ENCODE measurements at places on chromosomes 2 and 18. TPM values are rescaled to one million over a fixed set of nuclear protein-coding genes. Genes with fewer than 3 reads are reported as not detected.

DNA sequence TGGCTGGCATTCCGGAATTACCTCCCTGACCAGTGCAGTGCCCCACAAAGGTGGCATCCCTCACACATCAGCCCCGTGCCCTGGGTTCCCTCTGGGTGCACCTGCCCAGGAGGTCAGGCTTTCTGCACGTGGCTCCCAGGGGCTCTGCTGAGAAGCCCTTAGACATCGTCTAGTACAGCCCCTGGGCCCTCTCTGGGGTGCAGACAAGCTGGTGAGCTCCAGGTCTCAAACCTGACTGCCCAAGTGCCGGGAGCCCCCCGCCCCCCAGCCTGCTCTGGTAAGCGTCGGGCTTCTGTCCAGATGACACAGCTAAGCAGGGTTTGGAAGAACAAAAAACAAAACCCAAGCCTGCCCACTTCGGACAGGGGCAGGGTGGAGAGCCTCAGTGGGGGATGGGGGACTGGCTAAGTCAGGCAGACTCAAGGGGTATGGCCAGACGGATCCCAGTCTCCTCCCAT is 20.2 kb downstream of the TWIST2 start:
- H3K27me3 ChIP-seq: no peaks in the 10 kb centered on the region
- H3K4me1 ChIP-seq: peaks cover 3% of the 10 kb centered on the region
- no peak for DNase-seq
- no peaks in the 10 kb centered on the region for H3K36me3 ChIP-seq

DNA sequence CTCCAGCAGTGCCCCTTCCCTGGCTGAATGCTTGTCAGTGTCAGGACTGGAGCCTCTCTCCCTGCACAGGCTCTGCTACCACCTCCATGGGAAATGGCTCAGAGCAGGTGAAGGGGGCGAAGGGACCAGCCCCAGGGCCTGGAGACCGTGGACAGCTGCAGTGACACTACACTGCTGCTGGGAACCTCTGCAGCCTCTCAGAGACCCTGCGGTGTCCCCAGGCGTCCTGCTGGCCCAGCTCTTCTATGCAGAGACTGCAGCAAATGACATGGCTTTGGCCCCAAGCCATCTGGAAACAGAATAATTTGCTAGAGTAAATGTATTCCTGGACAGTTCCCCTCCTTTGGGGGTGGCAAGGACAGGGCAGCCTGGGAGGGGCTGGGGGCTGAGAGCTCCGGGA is 53.2 kb downstream of the CIB4 start:
- no peak overlapping the region for H3K4me3 ChIP-seq
- H3K27ac ChIP-seq: no peak overlapping the region
- H3K27me3 ChIP-seq: peaks cover 11% of the 10 kb centered on the region
- H3K36me3 ChIP-seq: no peaks in the 10 kb centered on the region
- DNase-seq: no peak
- H3K4me1 ChIP-seq: no peaks in the 10 kb centered on the region

- H3K36me3 ChIP-seq: no peaks in the 10 kb centered on the region
- no peak overlapping the region for H3K4me3 ChIP-seq
- H3K4me1 ChIP-seq: peaks cover 7% of the 10 kb centered on the region
- DNase-seq: no peak
These were observed 24.4 kb upstream of the FAM117B start for GRCh38 chr2:202610380-202610779.

Gene SYT4
- total RNA-seq: not detected

Gene RAD51AP2
- not detected for total RNA-seq

DNA sequence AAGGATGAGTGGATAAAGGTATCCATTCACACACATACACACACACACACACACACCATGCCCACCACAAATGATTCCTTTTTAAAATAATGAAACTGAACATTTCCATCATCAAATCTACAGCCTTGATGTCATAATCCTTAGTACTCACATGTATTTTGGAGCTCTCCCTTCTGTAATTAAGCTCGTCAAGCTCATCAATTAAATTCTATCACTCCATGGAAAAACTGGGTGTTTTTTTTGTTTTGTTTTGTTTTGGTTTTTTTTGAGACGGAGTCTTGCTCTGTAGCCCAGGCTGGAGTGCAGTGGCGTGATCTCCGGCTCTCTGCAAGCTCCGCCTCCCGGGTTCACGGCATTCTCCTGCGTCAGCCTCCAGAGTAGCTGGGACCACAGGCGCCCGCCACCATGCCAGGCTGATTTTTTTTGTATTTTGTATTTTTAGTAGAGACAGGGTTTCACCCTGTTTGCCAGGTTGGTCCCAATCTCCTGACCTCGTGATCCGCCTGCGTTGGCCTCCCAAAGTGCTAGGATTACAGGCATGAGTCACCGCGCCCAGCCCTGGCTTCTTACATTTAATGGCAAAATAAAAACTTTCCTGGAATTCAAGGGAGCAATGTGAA is 78.6 kb upstream of the RGPD4 start:
- no peak for DNase-seq
- no peaks in the 10 kb centered on the region for H3K36me3 ChIP-seq
- H3K4me1 ChIP-seq: no peaks in the 10 kb centered on the region
- no peak overlapping the region for H3K27ac ChIP-seq
- H3K4me3 ChIP-seq: no peak overlapping the region
- H3K27me3 ChIP-seq: no peaks in the 10 kb centered on the region

Gene ANKRD29
- total RNA-seq: not detected

DNA sequence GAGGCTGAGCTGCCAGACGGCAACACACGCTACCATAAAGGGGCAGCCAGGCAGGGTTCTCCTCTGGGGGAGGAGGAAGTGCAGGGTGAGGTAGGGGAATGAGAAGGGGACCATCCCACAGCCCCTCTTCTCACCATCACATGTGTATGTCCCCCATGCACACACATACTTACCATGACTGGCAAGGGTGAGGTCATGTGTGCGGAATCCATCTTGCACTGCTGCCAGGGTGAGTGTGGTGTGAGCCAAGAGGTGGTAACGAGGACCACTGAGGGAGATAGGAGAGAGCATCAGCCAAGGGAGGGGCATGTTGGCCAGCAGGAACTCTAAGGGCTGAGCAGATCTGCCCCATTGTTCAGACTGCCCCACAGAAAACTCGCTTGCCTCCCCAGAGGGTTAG is 7.1 kb downstream of the WDR54 start:
- no peaks in the 10 kb centered on the region for H3K27me3 ChIP-seq
- no peak overlapping the region for H3K27ac ChIP-seq
- DNase-seq: no peak
- H3K4me3 ChIP-seq: no peak overlapping the region
- H3K36me3 ChIP-seq: peaks cover 19% of the 10 kb centered on the region
- H3K4me1 ChIP-seq: no peaks in the 10 kb centered on the region

DNA sequence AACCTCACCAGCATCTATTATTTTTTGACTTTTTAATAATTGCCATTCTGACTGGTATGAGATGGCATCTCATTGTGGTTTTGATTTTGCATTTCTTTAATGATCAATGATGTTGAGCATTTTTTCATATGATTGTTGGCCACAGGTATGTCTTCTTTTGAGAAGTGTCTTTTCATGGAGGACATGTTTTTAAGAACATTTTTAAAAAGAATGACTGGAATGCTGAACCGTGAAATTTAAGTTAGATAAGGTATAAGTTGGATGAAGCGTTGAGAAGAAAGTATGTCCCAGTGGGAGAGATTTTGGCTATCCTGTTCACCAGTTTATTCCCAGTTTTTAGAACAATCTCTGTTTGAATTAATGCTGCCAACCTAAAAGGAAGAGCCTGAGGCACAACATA is 365.9 kb downstream of the CELF4 start:
- no peak overlapping the region for H3K27ac ChIP-seq
- no peak for DNase-seq
- no peaks in the 10 kb centered on the region for H3K36me3 ChIP-seq
- no peaks in the 10 kb centered on the region for H3K27me3 ChIP-seq
- no peaks in the 10 kb centered on the region for H3K4me1 ChIP-seq

DNA sequence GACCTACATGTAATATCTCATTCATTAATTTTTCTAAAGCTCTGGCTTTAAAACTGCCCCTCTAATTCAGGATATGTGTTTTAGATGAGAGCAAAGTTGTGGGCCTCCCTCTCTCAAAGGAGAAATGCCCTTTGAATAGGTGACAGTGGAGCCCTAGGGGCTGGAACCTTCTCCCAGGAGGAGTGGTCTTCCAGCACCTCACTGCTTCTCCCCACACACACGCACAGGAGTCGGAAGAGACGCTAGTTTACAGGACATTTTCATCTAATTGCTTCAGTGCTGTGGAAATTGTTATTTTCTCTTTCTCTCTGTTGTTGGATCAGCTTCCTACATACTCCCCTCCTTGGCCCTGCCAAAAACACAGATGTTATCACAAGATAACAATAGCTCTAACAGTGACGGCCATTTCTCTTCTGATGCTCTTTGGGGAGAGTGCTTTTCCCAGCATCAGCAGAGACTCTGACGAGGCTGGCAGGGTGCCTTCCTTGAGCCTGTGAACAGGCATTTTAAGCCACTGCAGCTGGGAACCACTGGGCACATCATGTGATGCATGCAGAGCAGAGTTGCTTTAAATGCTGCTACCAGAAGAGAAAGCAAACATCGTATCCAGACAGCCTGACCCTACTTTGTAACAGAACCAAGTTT is 209.4 kb upstream of the SP5 start:
- peaks cover 17% of the 10 kb centered on the region for H3K27me3 ChIP-seq
- H3K36me3 ChIP-seq: no peaks in the 10 kb centered on the region
- peaks cover 23% of the 10 kb centered on the region for H3K4me1 ChIP-seq
- no peak overlapping the region for H3K4me3 ChIP-seq
- H3K27ac ChIP-seq: peak overlapping the region; percentile 40

Gene AP1S3
- 17.4 TPM for total RNA-seq

GRCh38 chr18:72181241-72181764 is 362.8 kb downstream of the CBLN2 start:
- H3K27me3 ChIP-seq: no peaks in the 10 kb centered on the region
- H3K36me3 ChIP-seq: no peaks in the 10 kb centered on the region
- peaks cover 3% of the 10 kb centered on the region for H3K4me1 ChIP-seq

Gene SERPINB13
- total RNA-seq: not detected

Gene TRAPPC12
- 91.7 TPM for total RNA-seq

- DNase-seq: peak; percentile 49
- peaks cover 9% of the 10 kb centered on the region for H3K4me1 ChIP-seq
- H3K27me3 ChIP-seq: peaks cover 7% of the 10 kb centered on the region
- no peak overlapping the region for H3K27ac ChIP-seq
These were observed 11.4 kb upstream of the TMEM18 start for GRCh38 chr2:688504-689076.

GRCh38 chr2:130845505-130846085 is 8.9 kb downstream of the ARHGEF4 start:
- H3K27me3 ChIP-seq: peaks cover 3% of the 10 kb centered on the region
- DNase-seq: no peak
- H3K27ac ChIP-seq: no peak overlapping the region
- no peaks in the 10 kb centered on the region for H3K36me3 ChIP-seq
- no peak overlapping the region for H3K4me3 ChIP-seq

GRCh38 chr2:106178716-106179115 is 15.4 kb downstream of the UXS1 start:
- H3K4me3 ChIP-seq: no peak overlapping the region
- H3K27ac ChIP-seq: no peak overlapping the region

Gene SLC4A1AP
- 27.1 TPM for total RNA-seq

Gene CHRNA1
- not detected for total RNA-seq

DNA sequence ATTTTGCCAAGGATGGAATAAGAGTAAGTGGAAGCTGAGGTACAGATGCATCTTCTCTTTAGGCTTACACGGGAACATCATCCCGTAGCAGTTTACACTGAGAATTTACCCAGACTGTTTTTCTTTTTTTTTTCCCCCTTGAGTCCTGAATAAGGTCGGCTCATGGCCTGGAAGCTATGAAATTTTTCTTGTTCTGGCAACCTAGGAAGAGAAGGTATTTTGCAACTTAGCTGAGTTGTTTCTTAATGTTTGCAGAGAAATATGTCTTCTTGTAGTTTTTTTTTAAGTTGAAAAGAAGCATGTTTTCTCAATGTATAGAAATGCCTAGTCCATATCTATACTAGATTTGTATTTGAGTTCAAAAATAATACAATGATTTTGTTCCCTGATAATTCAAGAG is 712.5 kb downstream of the TDRD15 start:
- H3K4me1 ChIP-seq: no peaks in the 10 kb centered on the region
- H3K4me3 ChIP-seq: no peak overlapping the region
- H3K36me3 ChIP-seq: no peaks in the 10 kb centered on the region
- H3K27me3 ChIP-seq: no peaks in the 10 kb centered on the region

DNA sequence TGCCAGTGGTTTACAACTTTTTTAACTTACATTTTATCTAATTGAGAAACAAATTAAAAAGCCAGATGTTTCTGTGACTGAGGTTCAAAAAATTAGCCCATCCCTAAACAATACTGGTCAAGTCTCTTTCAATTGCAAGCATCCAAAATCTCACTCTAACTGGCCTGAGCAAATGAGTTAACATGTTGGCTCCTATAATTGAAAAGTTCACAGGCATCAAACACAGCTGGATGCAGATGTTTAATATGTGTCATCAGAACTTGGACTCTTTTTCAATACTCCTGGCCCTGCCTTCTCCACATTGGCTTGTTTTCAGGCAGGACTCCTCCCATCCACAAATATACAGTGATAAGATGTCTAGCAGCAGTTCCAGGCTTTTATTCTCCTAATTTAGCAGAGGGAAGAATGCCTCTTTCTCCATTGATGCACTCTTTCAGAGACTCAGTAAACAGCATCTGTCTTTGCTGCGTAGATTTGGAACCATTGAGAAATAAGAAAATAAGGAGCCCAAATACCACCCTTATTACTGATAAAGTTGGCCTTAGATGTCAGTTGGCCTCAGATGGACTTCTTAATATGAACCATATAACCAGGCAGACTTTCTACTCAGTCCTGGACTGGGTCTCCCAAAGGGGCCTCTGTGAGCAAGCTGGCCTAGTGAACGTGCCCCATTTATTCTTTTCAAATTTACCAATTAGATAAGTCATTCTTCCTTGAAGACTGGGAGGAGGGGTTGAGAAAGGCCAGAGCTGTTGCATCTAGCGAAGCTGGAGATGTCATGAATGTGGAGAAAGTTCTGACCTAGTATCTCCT is 30.4 kb upstream of the FN1 start:
- H3K27me3 ChIP-seq: peaks cover 4% of the 10 kb centered on the region
- H3K4me1 ChIP-seq: no peaks in the 10 kb centered on the region
- H3K36me3 ChIP-seq: no peaks in the 10 kb centered on the region
- H3K4me3 ChIP-seq: no peak overlapping the region
- H3K27ac ChIP-seq: no peak overlapping the region

All from activated CD4-positive, alpha-beta T cell treated with anti-CD3 and anti-CD28 coated beads, Interleukin-2, amount 10 ng/mL, durations not matched to agents 24 days and 14 days (primary cell).